H7 (cell line): ENCODE measurements at places on chromosomes 7 and 10. TPM values are rescaled to one million over a fixed set of nuclear protein-coding genes. Genes with fewer than 3 reads are reported as not detected.

DNA sequence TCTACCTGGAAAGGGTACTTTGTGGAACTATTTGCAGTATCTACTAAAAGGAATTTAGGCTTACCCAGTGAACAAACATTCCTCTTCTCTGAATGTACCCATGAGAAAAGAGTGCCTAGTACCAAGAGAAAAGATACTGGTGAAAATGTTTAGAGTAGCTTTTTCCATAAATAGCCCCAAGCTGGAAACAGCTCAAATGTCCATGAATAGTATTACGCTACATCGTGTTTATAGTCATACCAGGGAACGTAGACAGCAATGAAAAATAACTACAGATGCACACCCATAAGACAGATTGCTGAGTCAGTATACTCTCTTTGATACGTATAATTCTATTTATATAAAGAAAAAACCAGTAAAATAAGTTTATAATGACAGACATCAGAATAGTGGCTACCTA is 285.9 kb downstream of the KLF6 start:
- DNase-seq: no peak

DNA sequence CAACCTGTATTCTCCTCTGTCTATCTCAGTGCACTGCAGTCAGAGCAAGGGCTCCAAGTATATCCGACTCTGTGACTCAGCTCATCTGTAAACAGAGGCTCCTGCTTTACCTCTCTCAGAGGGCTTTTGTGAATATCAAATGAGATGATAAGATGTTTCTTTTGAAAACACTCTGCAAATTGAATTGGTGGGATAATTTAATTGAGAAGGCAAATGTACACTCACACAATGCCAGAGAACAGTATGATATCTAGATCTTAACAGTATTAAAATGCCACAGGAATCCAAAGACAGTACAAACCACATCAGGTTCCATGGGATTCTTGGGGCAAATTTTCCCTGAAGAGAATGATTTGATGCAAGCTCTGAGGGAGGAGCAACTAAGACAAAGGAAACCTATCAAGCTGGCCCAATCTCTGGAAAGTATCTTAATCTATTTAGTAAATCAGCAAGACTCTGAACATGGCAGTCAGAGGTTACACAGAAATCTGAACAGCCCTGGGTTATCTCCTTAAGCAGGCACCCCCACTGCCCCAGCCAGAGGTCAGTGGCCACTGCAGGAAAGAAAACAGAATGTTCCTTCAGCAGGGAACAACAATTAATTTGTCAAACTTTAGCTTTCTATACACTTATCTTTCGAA is 45.9 kb downstream of the DOCK4 start:
- no peak for DNase-seq

DNA sequence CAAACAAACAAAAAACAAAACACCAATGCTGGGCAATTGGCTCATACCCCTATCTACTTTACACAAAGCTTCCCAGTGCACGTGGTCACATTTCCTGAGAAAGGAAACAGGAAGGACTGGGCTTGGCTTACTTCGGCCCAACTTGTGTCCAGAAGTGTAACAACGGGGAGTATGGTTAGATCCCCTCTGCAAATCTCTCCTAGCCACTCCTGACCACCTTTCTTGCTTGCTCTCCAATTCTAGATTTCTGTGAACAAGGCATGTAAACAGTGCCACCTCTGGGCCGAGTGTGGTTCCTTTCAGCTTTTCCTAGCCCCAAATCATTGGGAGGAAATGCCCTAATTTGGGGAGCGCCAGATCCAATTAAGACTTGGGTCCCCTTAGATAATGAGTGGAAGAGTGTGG is 21.0 kb upstream of the FRAT2 start:
- DNase-seq: peak; percentile 84

DNA sequence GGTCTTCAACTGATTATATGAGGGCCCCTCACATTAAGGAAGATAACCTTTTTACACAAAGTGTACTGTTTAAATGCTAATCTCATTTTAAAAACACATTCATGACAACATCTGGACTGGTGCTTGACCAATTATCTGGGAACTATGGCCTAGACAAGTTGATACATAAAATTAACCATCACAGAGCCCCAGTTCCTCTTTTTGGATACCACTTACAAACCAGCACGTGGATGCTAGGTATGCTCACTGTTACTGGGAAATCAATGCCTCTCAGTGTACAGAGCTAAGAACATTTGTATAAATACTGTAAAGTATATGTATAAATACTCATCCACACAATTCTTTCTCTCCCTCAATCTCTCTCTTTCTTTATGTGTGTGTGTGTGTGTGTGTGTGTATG is 1217.8 kb upstream of the LRRTM3 start:
- no peak for DNase-seq

OR2A12 gene
- total RNA-seq: not detected in 2 replicates

SDK1 gene
- total RNA-seq: 2.4 and 4.1 TPM in 2 replicates
